Thoracic aorta (tissue), 2 donors: ENCODE measurements at places on chromosomes 11 and 22.

GRCh38 chr11:130979386-130979972 lies 63.2 kb upstream of the SNX19 start:
- no peak for DNase-seq

DNA sequence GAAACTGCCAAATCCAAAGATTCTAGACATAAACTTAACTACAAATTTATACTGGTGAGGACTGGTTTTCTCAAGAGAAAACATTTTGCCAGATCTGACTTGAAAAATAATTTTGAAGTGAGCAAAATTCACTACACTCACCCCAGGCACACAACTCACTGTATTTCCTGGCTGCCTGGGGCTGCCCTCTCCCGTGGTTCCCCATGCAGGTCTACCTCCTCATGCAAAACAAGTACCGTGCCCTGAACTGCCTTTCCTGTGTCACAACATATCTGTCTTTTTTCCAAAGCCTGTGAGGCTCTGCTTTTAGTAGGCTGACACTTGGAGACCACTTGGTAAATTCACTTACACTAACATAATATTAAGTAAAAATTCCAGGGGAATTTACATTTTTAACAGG lies 76.4 kb downstream of the LIF start:
- no peak for DNase-seq

DNA sequence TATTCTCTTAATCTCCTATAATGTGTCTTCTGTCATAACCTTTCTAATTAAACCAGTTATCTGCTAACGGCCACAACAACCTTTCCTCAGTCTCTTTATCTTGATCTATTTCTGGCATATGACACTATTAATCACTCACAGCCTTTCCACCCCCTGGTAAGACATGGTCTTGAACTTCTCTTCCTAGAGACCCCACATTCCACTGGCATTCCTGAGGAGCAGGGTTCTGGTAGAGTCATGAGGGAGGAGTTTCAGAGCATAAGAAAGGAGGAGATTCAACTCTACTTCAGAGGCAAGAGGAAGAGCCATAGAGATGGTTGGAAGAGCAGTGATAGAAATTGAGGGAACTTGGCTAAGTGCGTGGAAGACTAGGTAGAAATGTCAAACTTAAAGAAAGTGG lies 325.6 kb downstream of the BLID start:
- DNase-seq, result no peak

GRCh38 chr11:117807482-117808327 lies 10.7 kb upstream of the DSCAML1 start:
- DNase-seq, result peak; percentile 46

DNA sequence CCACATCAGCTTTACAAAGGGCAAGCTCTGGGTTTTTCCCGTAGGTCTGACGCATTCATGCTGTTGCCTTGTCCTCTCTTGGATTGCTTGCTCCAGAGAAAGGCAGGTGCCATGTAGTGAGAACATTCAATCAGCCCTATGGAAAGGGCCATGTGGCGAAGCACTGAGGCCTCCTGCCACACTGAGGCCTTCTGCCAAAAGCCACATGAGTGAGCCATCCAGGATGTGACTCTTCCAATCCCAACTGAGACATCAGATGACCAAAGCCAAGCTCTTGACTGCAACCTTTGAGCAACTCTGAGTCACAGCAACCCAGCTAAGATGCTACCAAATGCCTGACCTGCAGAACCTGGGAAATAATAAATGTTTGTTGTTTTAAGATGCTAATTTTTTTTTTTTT lies 9.0 kb upstream of the PANX3 start:
- DNase-seq, result no peak

DNA sequence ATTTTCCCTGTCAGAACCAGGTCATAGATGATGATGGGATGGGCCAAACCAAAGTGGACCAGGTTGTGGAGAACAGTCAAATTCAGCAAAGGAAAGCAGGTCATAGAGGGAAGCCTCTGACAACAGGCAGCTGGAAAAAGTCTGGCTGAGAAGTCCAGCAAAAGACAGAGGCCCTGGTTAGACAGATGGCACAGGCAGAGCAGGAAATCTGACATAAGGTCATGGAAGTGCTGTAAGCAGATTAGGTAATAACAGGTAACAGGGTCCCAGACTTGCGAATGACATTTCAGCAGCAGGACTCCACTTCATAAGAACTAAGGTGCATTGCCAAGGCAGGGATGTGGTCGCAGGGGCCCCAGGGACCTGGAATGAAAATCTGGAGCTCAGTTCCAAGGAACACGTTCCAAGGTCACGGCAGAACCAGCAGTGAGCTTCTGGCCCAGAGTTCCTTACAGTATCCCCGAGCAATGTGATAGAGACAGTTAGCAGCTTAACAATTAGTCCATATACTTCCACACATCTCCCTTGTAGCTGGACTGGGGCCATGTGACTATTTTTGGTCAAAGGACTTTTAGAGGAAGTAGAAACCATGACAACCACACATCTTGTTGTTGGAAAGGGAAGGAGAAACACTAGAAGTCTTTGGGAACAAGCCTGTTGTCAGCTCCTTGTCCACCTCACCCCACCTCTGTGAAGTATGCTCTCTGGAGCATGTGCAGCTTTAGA lies 75.4 kb downstream of the ME3 start:
- DNase-seq, result no peak

DNA sequence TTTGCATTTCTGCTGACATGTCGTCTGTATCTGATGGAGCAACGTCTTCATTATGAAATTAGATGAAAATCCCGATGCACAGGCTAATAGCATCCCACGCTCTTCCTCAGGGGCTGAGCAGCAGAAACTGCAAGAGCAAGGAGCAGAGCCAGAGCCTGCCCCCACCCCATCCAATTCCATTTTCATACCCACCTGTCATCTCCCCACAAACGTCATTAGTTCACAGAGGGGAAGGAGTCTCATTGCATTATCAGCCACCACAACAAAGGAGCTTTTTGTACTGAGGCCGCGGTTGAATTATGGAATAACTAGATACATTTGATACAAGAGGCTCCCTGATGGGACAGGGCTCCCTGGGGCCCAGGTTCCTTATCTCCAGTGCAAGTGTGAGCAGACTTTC lies 515.0 kb downstream of the NTM start:
- DNase-seq, result no peak

DNA sequence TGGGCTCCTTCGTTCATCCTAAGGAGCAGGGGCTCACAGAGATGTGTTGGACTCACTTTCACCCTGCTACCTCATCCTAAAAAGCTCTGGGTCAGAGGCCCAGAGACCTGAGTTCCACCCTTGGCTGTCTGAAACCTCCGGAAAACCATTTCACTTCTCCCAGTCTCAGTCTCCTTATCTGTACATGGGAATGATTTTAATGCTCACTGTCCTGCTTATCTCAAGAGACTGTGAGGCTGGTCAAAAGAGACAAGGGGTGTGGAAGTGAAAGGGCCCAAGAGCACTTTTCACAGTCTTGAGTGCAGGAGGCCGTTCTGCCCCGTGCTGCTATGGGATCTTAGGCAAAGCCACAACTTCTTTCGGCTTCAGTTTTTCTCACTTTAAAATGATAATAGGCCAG lies 13.2 kb upstream of the NPAS4 start:
- DNase-seq, result no peak

DNA sequence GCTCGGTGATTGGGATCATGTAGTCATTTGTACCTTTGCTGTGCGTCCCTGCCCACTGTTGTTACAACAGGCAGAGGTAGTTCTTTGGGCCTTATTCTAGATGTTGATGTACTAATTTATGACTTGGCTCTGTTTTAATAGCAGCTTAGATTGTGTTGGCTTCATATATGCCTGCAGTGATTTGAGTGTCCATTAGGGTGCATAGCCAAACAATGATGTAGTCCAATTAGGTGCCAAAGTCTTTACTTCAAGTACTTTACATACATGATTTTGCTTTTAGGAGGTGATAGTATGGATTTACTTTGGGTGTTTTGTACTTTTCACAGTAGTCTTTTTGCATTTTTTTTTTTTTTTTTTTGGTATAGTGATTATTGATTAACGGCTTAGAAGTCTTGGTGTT lies 46.4 kb downstream of the PPP6R3 start:
- DNase-seq, result no peak

DNA sequence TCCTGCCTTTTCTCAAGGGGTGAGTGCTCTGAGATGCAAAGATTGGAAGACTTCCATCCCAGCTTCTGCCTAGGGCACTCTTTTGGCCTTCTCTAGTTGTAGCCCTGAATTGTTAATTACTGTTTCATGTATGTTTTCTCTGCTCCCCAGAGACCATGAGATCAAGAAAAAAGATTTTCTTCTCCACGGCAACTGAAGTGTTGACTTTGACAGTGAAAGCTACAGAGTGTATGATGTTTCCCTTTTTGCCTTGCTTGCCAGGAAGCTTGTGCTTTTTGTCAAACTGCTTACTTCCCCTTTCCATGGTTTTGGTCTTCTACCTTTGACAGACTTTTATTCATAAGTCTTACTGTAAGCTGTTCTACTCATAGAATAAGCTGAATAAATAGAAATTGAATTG lies 23.3 kb upstream of the EIF3D start:
- DNase-seq, result no peak

DNA sequence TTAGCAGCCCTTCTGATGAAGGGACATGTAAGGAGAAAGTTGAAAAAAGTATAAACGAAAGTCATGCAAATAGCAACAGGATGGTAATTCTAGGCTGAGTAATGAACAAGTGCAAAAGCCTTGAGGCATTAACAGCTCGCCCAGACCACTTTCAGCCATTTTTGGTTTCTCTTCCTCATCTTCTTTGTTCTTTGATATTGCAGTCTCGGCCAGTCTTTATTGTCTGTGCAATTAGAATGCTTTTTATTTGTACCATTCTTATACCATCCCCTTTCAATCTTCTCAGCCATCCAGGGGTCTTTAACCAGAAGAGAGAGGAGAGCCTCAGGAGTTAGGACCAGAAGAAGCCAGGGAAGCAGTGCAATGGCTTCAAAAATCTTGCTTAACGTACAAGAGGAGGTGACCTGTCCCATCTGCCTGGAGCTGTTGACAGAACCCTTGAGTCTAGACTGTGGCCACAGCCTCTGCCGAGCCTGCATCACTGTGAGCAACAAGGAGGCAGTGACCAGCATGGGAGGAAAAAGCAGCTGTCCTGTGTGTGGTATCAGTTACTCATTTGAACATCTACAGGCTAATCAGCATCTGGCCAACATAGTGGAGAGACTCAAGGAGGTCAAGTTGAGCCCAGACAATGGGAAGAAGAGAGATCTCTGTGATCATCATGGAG lies 7.3 kb downstream of the TRIM34 start:
- DNase-seq, result no peak

DNA sequence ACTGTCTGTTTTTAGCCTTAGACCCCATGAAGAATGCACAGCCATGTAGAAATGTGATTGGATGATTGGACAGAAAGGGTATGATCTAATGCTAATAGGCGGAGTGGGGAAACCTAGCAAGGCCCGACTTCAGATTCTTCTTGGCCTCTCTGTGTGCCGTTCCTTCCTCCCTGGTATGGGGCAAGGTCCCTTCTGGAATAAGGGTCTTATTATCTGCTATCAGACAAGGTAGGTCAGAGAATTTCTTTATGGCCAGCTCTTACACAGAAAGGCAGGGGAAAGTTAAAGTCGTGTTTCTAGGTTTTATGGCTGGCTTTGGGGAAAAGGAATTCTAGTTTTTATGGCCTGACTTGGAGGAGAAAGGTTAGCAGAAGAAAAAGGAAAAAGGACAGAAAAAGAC lies 30.6 kb downstream of the DBX1 start:
- no peak for DNase-seq

- DNase-seq, result no peak
Measured at GRCh38 chr22:35319244-35319985, 19.7 kb downstream of the TOM1 start.

DNA sequence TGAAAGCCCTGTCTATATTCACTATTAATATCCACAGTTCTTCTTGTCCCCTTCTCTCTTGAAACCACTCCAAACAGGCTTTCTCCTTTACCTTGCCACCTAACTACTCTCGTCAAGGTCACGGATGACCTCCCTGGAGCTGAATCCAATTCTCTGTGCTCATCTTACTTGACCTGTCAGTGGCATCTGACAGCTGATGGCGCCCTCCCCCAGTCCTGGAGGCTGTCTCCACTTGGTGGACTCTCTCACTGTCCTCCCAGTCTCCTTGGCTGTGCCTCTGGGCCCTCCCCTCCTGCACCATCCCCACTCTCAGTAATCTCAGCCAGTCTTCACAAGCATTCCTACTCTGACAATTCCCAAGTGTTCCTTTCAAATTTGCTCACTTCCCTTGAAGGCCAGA lies 8.7 kb downstream of the TNKS1BP1 start:
- DNase-seq, result no peak

DNA sequence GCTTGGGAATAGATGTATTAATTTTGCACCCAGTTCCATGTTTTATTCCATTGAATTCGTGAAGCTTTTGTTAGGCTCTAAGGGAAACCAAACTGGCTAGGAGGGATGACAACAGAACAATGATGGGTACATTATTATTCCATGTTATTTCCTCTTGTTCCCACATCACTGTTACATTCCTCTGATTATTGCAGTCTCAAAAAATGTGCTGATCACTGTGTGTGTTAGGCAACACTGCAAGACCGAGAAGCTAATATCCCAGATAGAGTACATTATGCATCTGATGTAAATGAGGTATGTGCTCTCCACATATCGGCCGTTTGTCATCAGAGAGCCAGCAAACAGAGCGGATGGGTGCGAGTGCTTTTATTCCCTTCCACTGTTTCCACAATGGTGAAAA lies 327.9 kb downstream of the SOX6 start:
- DNase-seq, result no peak

GRCh38 chr11:74714904-74715303 lies 16.3 kb downstream of the CHRDL2 start:
- DNase-seq, result no peak

GRCh38 chr11:1055990-1056771 lies 18.5 kb upstream of the MUC2 start:
- DNase-seq, result no peak

- DNase-seq, result no peak
Measured at GRCh38 chr22:42604403-42604802, 10.3 kb downstream of the POLDIP3 start.

GRCh38 chr22:21881841-21882753 lies 14.7 kb upstream of the MAPK1 start:
- no peak for DNase-seq

- no peak for DNase-seq
Measured at GRCh38 chr11:17764446-17765218, 30.1 kb downstream of the KCNC1 start.

DNA sequence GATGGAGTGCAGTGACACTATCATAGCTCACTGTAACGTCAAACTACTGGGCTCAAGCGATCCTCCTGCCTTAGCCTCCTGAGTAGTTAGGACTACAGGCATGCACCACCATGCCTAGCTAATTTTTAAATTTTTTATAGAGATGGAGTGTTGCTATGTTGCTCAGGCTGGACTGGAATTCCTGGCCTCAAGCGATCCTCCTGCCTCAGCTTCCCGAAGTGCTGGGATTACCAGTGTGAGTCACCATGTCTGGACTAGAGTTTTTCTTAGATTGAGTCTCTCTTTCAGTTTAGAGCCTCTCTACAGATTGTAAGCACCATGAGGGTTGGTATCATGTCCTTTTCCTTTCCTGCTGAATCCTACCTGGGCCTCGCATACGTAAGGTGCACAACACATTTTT lies 57.3 kb upstream of the ALKBH3 start:
- no peak for DNase-seq

- DNase-seq, result no peak
Measured at GRCh38 chr11:134215836-134216235, 7.9 kb downstream of the NCAPD3 start.

GRCh38 chr11:91296629-91297028 lies 928.0 kb upstream of the FAT3 start:
- no peak for DNase-seq

GRCh38 chr11:61294717-61295595 lies at the start of gene VWCE:
TSS of gene VWCE (minus strand) at chr11:61295316. CDS start at chr11:61295037, 279 bp downstream.
- no peak for DNase-seq

- no peak for DNase-seq
Measured at GRCh38 chr22:44632541-44633396, 69.2 kb upstream of the PRR5 start.
